Right ventricle myocardium superior (tissue), 1 donor: ENCODE measurements at places on chromosomes 2 and 18. TPM values are rescaled to one million over a fixed set of nuclear protein-coding genes. Genes with fewer than 3 reads are reported as not detected.
A peak's percentile ranks its signal among the peaks of the same experiment; 100 is the strongest.

CIB4 gene
- not detected for total RNA-seq

ALK gene
- total RNA-seq, result 0.16 TPM

RGPD4 gene
- total RNA-seq, result 0.11 TPM

FAM228A gene
- total RNA-seq, result 0.16 TPM

LIMS4 gene
- 2.4 TPM for total RNA-seq

SIX2 gene
- 0.65 TPM for total RNA-seq

DSG1 gene
- 0.89 TPM for total RNA-seq

- no peak for DNase-seq
These were observed 73.1 kb downstream of the RTN4 start for GRCh38 chr2:54977149-54977548.

DNA sequence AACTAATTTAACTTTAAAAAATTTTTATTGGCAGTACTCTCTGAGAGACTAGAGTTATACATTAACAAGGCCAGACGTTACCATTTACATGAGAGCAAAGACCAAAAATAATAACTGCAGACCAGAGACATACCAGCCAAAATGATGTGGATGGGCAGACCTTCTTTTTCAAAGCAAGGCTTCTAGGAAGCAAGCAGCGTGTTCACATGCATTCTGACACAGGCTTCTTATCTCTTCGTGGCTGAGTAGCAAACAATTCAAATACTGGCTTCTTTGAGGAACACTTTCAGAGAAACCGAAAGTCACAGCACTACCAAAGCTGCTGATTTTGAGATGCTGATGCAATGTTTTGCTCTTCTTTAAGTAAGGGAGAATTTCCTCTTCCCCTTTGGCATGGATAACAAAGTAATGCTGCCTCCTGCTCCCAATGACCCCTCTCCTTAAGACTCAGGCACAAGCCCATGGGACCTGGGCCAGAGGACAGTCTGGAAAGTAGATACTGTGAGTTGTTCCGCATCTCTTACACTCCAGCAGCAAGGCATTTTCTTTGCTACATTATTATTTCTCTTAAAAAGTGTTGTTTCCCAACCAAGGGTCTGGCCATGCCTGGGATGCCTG is 181.9 kb downstream of the MREG start:
- DNase-seq, result peak; percentile 61

GRCh38 chr18:7568426-7568825 is 1.3 kb downstream of the PTPRM start:
- peak; percentile 66 for DNase-seq

GRCh38 chr2:230262246-230262645 is 36.7 kb downstream of the SP140 start:
- no peak for DNase-seq

- DNase-seq, result no peak
These were observed 214.4 kb upstream of the LRATD1 start for GRCh38 chr2:14418115-14418514.
